ENCODE measurements at places on chromosomes 5 and 9. TPM values are rescaled to one million over a fixed set of nuclear protein-coding genes. Genes with fewer than 3 reads are reported as not detected.

- no peak for DNase-seq
These were observed 381.8 kb downstream of the MLLT3 start for GRCh38 chr9:20240498-20240897.

GRCh38 chr9:22053178-22053577 is 44.1 kb upstream of the CDKN2B start:
- no peak for DNase-seq

GRCh38 chr5:1460054-1460682 is 14.9 kb upstream of the SLC6A3 start:
- DNase-seq: no peak

DNA sequence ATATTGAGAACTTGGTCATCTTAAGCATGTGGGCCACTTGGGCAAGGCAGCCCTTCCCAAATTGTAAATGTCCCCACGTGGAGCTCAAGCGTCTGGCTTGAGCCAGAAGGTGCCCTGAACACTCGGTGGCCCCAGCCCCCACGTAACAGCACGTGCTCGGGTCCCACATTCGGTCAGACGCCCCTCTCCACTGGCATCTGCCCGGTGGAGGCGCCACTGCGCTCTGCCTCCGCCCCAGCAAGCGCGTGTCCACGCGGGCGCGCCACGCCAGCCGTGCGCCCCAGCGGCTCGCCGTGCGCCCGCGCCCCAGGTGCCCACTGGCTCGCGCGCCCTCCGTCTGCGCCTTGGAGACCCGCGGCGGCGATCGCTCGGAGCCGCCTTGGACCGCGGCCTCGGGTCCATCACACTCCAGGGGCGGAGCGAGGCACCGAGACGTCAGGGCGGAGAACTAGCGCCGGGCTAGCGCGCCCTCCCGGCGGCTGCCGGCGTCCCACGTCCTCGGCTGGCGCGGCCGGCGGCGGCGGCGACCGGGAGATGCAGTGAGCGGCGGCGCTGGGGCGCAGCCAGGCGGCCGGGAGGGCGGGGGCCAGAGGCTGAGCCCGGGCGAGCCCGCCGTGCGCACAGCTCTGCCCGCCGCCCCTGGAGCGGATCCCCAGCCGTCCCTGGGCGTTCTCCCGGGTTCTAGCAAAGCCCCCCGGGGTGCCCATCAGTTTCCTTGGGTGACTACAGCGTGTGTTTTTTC is at the start of gene PALM2AKAP2:
PALM2AKAP2 (plus strand) TSS at position 488 of the 742 bp plus-strand sequence. CDS start 291 bp downstream, outside the sequence.
- no peak for DNase-seq

DNA sequence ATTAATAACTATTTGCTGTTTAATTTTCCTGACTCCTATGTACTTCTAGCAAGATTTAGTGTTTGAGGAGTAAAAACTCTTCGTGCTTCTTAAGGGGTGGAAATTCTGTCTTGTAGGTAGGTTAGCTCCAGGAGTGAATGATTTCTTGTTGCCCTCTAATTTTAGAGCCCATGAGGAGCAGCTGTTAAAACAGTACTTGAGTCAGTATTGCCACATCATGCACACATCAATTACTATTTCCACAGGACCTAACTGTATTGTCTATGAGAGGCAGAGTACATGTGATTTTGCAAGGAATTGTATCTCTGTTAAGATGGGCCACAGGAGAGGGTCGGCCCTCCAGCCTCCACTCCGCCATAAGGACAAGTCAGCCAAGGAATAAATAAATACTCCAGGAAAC is 91.2 kb downstream of the PDZD2 start:
- DNase-seq: no peak

DNA sequence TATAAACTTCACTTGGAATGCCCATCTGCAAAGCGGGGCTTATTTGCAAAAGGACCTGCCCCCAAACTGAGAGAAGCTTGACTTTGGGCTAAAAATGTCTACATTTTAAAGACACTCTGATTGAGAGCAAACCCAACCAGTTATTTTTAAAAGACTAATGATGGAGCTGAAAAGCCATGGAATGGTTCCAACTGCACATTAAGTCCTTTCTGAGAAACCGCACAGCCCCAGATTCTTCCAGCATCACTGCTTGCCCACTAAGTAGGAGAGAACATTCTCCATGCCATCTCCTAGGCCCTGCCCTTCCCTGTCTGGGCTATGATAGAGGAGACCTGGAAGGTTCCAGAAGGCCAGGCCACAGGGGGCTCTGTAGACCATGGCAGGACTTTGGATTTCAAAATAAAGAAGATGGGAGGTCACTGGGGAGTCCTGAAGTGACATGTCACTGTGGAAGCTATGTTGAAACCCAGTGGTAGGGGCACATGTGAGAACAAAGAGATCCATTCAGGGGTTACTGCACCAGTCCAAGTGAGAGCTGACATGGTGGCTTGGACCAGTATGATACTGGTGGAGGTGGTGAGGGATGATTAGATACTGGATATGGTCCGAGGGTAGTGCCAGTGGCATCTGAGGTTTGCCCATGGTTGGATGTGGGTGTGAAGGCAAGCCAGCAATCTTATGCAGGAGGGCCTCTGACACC is 179.2 kb downstream of the DAB2IP start:
- no peak for DNase-seq

DNA sequence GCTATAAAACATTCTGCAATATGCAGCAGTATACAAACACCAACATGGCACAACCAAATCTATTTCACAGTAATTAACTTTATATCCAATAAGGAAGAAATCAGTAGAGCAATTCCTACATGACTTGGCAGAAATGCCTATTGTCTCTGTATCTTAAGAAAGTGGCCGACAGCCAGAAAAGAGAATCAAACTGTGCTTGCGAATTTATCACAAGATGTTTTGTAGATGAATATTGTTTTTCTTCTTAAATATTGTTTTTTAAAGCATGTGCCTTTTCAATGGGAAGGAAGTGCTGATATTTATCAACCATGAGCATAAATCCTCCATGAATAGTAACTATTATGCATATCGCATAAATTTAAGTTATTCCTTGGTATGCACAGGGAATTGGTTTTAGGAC is 501.7 kb upstream of the DMAC1 start:
- DNase-seq: no peak

GRCh38 chr5:96648593-96648992 is 13.6 kb upstream of the CAST start:
- no peak for DNase-seq

DNA sequence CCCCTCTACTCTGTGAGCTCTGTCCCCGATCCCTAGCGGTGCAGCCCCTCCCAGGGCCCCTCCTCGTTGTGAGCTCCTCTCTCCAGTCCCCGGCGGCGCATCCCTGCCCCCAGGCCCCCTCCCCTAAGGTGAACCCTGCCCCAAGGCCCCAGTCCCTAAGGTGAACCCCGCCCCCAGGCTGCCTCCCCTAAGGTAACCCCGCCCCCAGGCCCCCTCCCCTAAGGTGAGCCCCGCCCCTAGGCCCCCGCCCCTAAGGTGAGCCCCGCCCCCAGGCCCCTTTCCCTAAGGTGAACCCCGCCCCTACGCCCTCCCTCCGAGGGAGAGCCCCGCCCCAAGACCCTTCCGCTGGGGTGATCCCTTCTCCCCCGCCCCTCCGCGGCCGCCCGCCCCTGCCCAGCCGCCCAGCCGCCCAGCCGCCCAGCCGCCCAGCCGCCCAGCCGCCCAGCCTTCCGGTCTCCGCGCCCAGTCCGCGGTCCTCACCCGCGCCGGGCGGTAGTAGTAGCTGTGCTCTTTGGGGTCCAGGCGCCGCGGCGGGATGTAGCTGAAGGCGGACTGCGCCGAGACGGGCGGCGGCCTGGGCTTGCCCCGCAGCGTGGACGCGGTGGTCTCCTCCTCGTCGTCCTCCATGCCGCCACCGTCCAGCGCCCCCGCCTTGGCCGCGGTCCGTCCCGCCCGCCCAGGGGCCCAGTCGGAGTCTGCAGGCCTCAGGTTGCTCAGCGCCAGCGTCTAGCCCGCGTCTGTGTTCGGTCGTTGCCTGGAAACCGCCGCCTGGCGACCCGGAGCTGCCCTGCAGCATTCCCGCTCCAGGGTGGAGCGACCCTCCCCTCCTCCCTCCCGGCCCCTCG is at the start of gene CFAP90:
CFAP90 (minus strand) TSS at position 739 of the 845 bp plus-strand sequence; CDS start at position 627, 112 bp downstream.
- no peak for DNase-seq

DNA sequence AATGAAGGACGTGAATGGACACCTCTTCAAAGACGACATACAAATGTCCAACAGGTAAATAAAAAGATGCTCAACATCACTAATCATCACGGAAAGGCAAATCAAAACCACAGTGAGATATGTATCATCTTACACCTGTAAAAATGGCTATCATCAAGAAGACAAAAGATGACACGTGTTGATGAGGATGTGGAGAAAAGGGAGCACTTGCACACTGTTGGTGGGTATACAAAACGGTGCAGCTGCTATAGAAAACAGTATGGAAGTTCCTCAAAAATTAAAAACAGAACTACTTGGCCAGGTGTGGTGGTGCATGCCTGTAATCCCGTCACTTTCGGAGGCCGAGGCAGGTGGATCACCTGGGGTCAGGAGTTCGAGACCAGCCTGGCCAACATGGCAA is 47.9 kb downstream of the STK10 start:
- no peak for DNase-seq

GRCh38 chr9:133492061-133493021 is 13.4 kb upstream of the SLC2A6 start:
- no peak for DNase-seq

DNA sequence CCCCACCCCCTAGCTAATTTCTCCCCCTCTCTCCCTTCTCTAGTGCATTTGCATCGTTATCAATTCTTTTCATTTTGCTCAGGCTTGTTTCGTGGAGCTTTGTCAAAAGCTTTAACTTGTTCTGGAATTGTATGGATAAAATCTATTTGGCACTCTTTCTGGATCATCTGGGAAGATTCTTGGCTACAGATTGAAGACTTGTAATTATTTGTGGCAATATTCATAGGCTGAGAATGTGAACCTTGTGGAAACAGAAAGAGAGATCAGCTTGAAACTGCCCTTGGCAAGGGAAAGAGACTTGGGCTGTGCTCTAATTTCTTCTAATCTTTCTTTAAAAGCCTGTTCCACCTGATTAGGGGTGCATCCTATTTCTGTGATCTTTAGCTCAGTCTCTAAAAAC is 340.6 kb upstream of the DAB2 start:
- no peak for DNase-seq

DNA sequence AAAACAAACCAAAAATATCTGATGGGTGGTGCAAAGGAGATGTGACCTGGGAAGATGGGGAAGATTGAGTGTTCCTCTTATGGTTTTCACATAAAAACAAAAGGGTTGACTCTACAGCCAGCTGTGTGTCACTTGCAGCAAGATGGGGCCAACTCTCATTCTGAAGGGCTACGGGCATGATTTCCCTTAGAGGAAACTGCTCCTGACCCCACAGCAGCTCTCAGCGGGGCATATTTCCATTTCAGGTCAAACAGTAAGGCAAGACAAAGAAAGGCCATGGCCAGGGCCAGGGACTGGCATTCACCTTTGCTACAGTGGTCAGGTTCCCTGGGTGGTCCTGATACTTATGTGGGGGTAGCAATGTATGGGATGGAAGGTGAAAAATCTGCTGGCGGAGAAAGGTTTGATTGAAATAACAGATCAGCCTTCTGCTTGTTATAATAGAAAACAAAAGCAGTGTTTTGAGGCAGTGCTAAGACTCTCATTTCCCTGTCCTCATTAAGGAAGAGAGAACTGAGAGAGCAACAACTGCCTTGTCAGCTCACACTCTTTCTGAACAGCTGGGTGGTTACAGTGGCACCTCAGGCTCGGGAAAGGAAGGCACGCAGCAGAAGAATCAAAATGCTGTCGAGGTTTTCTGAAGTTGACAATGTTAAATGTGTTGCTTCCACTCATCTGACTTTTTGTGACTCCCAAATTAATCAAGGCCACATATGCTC is 120.7 kb upstream of the PCA3 start:
- DNase-seq: no peak

DNA sequence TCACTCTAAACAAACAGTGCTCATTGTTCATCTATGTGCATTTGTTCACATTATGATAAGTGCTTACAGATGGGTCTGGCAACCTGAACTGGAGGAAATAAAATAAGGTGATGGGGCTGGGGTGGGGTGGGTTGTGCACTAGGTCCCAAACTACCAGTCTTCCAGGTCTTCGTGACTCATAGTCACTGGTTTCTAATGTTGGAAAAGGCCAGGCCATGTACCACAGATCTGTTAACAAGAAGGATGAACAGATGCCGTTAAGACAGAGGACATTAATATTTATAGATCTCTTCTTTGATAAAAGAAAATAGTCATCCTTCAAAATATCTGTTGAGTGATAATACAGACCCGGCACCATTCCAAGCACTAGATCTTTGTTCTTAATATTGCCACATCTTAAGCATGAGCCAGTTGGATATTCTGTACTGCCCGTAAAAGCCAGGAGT is 71.4 kb upstream of the STARD4 start:
- no peak for DNase-seq

- no peak for DNase-seq
These were observed 7.7 kb downstream of the HNRNPK start for GRCh38 chr9:83972286-83972685.

Gene CD72
- total RNA-seq: 11.3 TPM

Gene TGFBI
- total RNA-seq: not detected

Gene SLC46A2
- total RNA-seq: not detected

Gene PITX1
- 0.39 TPM for total RNA-seq

Gene UTP15
- total RNA-seq: 46.0 TPM

Gene TMEFF1
- 1.1 TPM for total RNA-seq

Gene C9orf57
- not detected for total RNA-seq

Gene TMEM171
- total RNA-seq: not detected

Data from activated T-helper 2 cell treated with anti-CD3 and anti-CD28 coated beads, Interferon-gamma antibody, Interleukin-2, Interleukin-4, amounts not matched to agents 10 μg/mL and 5 μg/mL and 100 μg/mL, durations not matched to agents 14 hours and 24 hours and 36 hours (primary cell).